ENCODE measurements at places on chromosomes 13 and 19. TPM values are rescaled to one million over a fixed set of nuclear protein-coding genes. Genes with fewer than 3 reads are reported as not detected.

DNA sequence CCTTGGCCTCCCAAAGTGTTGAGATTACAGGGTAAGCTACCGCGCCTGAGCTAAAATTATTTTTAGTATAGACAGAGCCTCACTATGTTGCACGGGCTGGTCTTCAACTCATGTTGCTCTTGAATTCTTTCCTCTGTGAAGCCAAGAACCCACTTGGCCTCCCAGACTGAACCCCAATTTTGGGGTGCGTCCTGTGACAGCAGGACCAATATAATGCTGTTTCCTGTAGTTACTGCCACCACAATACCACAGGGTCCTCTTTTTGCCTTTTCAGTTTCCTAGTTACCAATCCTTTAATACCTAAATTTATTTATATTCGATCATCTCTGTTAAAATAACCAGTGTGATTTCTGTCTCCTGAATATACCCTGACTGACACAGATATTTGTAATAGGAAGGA is 32.9 kb downstream of the TSKS start:
- no peak for DNase-seq

DNA sequence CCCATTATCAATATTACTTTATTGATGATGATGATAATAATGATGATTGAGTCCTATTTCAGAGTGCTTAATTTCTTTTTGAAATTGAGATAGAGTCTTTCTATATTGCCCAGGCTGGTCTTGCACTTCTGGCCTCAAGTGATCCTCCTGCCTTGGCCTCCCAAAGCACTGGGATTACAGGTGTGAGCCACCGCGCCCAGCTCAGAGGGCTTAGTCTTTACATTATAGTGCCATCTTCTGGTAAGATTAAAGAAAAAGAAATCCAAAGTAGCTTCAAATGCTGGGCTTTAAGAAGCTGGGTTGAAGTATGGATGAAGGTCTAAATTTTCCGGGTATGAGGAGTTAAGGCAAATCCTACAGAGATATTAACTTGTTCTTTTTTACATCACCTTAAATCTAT is 3.4 kb upstream of the ZNF333 start:
- DNase-seq: no peak

TGDS gene
- 21.6 TPM for total RNA-seq

DNA sequence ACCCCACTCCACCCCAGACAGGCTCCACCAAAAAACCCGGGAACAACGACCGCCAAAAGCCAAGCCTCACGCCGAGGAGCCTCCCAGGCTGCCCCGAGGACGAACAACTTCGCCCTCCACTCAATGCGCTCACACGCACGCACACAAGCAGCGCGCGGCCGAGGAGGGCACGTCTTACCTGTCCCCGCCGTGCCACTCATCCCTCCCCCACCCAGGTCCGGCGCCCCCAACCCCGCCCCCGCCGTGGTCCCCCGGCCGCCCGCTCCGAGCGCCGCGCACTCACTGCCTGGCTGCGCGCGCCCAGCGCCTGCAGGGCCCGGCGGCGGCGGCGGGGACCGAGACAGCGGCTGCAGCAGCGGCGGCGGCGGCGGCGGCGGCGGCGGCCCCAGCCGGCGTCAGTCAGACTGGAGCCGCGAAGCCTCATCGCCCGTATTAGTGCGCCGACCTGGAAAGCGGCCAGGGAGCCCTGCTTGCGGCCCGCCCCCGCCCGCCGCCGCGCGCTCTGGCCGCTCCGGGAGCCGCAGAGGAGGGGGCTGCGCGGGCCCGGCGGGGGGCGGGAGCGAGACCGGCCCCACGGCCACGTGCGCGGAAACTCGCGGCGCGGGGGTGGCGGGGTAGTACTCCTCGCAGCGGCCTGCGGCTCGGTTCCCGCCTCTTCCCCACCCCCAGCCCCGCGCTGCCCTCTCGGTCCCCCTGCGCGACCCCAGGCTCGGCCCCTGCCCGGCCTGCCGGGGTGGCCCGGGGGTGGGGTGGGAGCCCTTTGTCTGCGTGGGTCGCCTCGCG is at the start of gene SMAD9:
SMAD9 (minus strand) TSS at position 406 of the 783 bp plus-strand sequence. CDS start 40,549 bp downstream, outside the sequence.
- DNase-seq: peak; percentile 27

DNA sequence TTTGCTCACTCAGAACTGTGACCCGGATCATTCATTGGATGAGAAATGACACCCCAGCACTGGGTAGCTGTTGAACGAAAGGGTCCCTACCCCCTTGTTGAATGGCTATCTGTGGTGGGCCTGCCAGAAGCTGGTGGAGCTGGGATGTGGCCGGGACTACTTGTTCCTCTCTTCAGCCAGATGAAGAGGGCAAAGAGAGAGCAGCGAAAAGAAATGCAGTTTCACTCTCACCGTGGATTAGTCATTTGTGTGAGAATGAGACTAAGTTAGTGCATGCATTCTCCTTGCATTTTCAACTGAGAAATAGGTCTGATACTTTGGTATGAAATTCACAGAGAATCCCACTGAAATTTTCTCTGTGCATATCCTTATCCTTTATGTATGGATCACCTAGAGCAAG is 553.1 kb downstream of the IRS2 start:
- DNase-seq: no peak

GRCh38 chr19:3593156-3593555 is 7.9 kb downstream of the GIPC3 start:
- no peak for DNase-seq

- no peak for DNase-seq
These were observed 1454.8 kb upstream of the SPRY2 start for GRCh38 chr13:81795710-81796109.

GRCh38 chr19:20339444-20339843 is 172.4 kb downstream of the ZNF486 start:
- DNase-seq: no peak

DNA sequence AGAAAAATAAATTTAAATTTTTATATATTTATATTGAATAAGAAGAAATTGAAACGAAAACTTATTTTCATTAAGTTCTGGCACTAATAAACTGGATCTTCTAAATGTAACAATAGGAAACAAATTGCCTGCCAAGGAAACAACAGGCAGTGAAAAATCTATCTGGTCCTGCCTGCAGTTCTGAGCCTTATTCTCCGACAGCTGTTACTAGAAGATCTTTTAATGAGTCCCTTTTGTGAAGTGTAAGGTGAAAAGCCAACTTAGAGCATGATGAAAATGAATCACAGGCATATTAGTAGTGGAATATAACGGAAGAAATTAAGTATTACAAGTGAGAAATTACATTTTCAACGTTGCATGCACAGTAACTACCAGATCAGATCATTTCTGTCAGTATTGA is 1002.7 kb upstream of the PCDH20 start:
- no peak for DNase-seq

- no peak for DNase-seq
These were observed 3.2 kb upstream of the ADAT3 start for GRCh38 chr19:1901940-1902404.

GRCh38 chr13:96940961-96941360 is 53.3 kb downstream of the OXGR1 start:
- DNase-seq: no peak

DNA sequence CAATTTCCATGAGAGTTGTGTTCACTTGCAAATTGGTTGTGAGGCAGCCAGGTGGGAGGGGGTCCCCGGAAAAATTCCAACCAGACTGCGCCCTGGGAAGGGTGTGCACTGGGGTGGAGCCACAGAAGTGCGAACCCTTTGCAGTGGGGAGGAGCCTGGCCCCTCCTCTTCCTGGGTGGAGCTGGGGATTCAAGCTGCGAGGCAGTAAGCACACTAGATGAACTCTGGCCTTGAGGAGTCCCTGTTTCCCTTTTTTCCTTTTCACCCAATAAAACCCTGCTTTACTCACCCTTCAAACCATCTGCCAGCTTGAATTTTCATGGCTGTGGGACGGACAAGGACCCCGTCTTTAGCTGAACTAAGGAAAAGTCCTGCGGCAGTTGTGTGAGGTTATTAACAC is 31.0 kb upstream of the MBNL2 start:
- no peak for DNase-seq

- no peak for DNase-seq
These were observed 107.2 kb downstream of the CACNA1A start for GRCh38 chr19:13398780-13399726.

DNA sequence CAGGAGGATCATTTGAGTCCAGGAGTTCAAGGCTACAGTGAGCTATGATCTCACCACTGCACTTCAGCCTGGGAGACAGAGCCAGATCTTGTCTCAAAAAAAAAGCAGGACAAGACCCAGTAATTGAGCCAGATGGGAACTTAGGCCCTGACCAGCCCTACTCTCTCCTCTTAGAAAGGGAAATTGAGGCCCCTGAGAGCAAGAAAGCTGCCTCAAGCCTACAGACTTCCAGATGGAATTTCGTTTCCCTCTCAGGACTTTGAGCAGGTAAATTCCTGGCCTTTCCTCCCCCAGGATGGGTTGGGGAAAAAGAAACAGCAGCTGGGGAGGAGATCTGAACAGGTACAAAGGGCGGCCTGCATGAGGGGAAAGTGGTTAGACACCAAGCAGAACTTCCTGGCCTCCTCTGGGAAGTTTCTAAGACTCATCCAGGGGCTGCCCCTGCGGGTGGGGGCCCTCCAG is 3.6 kb upstream of the BCL3 start:
- DNase-seq: no peak

ELSPBP1 gene
- not detected for total RNA-seq

PCDH17 gene
- 3.3 TPM for total RNA-seq

DNA sequence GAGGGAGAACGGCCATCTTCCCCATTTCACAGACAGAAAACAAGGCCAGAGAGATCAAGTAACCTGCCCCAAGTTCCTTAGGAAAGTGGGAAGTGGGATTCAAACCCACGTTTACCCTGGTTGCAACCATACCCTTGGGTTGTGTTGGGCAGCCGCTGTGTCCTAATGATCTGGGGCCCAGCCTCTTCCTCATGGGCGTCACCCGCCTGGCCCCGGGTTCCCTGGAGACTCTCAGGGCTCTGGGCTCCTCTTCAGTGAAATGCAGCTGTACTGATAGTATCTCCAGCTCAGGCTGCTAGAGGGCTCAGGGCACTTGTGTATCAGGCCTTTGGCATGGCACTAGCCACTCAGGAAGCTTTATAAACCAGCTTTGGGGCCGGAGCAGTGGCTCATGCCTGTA is 9.8 kb downstream of the TMED1 start:
- DNase-seq: no peak

- no peak for DNase-seq
These were observed 154.9 kb downstream of the UGGT2 start for GRCh38 chr13:95898256-95898655.

GRCh38 chr13:46058268-46058667 is 5.7 kb upstream of the ZC3H13 start:
- DNase-seq: no peak

DNA sequence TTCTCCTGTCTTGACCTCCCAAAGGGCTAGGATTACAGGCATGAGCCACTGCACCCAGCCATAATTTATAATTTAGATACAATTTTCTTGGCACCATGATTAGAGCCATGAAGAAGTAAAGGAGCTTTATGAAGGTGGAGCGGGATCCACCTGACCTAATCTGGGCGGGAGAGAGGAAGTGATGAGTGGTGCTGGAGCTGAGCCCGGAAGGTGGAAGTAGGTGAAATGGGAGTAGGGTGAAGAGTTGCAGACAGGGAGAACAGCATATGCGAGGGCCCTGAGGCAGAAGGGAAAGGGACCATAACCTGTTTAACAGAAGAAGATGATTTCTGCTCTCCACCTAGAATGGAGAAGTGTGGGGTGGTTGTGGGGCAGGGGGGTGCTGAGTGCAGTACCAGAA is 4.2 kb downstream of the BLOC1S3 start:
- no peak for DNase-seq

DNA sequence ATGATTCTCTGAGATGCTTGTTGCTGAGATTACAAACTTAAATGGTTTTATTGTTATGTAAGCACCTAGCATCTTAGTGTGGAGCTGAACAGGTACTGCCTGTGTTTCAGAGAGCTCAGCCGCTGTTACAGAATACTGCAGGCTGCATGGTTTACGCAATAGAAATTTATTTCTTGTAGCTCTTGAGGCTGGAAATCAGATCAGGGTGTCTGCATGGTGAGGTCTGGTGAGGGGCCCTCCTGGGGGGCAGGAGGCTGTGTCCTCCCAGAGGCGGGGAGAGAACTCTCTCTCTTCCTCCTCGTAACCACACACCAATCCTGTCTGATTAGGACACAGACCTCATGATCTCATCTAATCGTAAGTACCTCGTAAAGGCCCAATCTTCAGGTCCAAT is 13.1 kb downstream of the ATP11A start:
- DNase-seq: peak; percentile 50

DNA sequence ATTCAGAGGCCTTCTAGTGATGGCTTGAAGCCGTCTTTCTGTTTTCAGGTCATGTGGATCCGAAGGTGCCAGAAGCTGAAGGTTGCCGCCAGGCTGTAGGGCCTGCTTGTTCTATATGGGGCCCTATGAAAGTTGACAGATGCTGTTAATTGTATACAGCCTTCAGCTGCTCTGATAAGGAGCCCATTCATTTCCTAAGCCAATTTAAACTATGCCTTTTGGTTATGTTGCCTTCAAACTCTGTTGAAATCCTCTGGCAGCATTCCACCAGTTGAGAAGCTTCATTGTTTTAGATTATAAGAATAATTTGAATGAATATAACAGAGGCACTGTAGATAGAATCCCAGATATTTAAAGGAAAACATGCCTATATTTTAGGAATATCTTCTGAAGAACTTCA is 34.4 kb downstream of the RAP2A start:
- peak; percentile 72 for DNase-seq

GRCh38 chr13:20161275-20161950 is 561 bp upstream of the GJA3 start:
- no peak for DNase-seq

SGCG gene
- total RNA-seq: 22.2 TPM

RSPH6A gene
- not detected for total RNA-seq

NALCN gene
- 1.8 TPM for total RNA-seq

GRCh38 chr13:48731957-48732569 is 78.3 kb downstream of the CYSLTR2 start:
- no peak for DNase-seq

MADCAM1 gene
- 0.99 TPM for total RNA-seq

DNA sequence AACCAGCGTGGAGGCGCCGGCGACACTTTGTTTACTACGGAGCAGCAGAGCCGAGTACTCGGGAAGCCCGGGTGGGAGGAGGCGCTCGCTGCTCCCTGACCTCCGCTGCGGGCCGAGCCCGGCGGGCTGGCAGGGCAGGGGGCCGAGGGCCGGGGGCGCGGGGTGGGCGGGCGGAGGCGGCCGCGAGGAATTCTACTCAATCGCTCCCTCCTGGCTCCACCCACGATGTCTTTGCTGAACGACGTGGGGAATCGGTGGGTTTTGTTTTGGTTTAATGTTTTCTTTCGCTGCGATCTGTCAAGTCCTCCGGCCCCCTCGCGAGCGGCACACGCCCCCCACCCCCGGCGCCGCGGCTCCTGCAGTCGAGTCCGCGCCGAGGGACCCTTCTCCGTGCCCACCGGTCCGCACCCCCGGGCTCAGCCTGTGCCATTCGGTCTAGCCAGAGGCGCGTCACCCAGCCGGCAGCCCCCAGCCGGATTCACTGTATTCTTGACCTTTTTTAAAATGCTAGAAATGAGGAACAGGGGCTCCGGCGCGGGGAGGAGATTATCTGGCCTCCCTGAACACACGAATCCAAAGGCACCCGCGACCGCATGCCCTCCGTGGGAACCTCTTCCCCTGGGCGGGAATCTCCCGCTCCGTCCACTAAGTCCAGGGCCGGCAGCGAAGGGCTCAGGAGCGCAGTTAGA is 636 bp upstream of the FOXO1 start:
- no peak for DNase-seq

Data from skin of body (tissue), 3 donors.